ENCODE measurements at places on chromosomes 6 and 20.

GRCh38 chr6:52164319-52165094, 21.7 kb upstream of the IL17A start:
- no peak for DNase-seq

DNA sequence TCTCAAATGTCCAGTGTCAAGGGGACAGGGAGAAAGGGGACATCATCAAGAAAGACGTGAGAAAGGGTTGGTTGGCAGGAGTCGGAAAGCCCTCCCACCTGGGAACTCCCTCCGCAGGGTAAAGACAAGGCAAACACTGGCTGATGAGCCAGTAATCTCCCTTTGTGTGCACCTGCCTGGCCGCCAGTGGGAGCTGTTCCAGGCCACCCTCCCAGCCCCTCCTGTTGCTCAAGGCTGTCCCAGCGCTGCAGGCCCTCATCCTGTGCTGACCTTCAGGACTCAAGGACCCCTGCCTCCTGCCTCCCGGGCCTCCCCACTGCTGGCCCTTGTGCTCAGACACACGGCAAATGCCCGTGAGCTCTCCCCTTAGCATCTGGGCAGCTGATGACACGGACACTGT, 7.4 kb downstream of the FRMD1 start:
- DNase-seq = no peak

DNA sequence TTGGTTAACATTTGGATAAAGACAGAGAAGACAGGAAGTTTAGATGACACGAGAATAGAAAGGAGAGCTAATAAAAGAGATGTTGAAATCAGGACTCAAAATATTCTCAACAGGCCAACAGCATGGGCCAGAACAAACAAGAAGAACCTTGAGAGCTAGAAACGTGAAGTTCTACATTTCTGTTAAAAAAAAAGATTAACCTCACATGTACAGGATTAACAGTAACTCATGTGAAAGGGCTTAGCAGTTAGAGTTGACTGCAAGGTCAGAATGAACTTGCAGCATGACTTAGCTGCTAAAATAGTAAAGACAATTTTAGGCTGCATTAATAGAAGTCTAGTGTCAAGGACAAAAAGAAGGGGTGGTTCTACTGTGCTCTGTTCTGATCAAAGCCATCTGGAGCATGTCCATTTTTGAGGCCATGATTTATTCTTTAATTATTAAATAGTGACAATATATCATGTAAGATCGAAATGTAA, 331.1 kb upstream of the HSF2 start:
- DNase-seq = no peak

GRCh38 chr6:155066921-155067680, 72.0 kb downstream of the TIAM2 start:
- no peak for DNase-seq

GRCh38 chr6:139369068-139369467, 5.4 kb downstream of the CITED2 start:
- DNase-seq = no peak

GRCh38 chr6:516213-516612, 124.7 kb downstream of the IRF4 start:
- no peak for DNase-seq

GRCh38 chr6:96834070-96834469, 3.2 kb downstream of the GPR63 start:
- DNase-seq = no peak

DNA sequence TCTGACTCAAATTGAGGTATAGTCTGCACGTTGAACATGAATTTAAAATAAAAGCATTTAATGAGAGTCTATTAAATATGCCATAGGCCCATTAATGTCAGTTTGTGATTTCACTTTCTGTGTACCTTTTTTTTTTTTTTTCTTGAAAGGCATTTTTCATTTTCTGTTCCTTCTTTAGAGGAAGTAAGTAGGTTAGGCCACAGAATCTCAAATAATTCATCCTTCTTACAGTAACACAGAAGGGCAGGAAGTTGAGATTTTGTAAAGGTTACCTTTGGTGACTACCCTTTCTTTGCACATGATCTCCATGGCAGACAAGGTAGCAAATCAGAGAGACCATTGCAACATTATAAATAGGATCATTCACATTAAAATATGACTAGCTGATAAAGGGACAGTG, 9.6 kb downstream of the L3MBTL3 start:
- DNase-seq = no peak

DNA sequence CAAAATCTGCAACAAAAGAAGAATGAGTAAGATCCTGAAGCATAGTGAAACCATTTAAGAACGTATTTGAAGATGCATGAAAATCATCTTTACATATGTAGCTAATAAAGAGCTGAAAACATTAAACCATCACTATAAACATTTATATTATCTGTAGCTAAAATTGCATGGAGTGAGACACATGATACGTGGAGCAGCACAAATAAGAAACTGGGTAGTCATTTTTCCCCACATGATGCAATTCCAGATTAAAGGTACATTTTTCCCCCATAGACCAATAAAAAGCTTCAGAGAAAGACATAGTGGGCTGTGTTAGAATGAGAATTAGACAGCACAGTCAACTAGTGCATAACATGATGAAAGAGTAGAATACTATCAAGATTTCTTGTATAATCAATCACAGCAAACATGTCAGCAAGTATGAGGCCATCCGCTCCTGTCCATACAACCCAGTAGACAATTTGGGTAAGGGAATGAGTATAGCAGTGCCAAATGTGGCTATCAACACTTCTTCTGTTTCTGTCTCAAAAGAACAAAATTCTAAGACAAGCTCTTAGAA, 67.0 kb downstream of the RSPO3 start:
- no peak for DNase-seq

GRCh38 chr20:35796571-35796970, 24.8 kb downstream of the PHF20 start:
- no peak for DNase-seq

DNA sequence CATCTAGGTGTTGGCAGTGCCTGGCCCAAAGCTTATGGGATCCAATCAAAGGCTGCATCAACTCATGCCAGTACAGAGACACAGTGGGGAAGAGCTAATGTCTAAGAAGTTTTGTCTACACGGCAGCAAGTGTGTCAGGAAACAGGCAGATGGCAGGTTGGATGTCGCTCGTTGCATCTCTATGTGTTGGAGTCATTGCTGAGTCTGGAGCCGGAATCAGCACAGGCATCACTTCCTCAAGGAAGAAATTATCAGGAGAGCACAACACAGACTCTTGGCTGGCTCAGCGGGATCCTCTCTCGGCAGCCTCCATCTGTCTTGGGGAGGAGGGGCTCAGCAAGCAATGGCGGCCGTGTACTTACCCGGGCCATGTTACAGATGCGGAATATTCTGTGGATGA, 467.2 kb upstream of the CHD6 start:
- no peak for DNase-seq

DNA sequence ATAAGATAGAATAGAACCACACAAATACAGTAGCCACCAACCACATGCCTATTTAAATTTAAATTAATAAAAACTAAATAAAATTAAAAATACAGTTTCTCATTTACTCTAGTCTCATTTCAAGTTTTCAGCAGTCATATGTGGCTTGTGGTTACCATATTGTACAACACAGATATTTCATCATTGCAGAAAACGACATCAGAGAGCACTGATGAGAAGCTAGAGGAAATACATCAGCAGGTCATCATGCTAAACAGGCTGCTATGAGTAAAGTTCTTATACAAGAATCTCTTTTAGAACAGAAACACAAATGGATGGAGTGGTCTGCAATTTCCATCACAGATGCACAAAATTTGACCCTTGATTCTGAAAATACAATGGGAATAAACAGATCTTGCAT, 36.6 kb downstream of the TBC1D32 start:
- no peak for DNase-seq

DNA sequence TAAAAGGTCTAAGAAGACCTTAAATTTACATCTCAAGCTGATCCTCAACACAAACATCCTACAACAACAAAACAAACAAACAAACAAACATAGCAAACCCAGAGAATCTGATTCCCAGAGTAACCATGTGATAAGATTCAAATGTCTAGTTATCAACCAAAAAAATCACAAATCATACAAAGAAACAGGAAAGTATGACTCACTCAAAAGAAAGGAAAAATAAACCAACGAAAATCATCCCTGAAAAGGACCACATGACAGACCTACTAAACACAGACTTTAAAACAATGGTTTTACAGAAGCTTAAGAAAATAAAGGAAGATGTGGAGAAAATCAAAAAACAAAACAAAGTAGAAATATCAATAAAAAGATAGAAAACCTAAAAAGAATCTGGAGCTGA, 18.1 kb downstream of the VNN1 start:
- no peak for DNase-seq

- DNase-seq = no peak
Measured at GRCh38 chr20:2149507-2149906, 47.9 kb downstream of the STK35 start.

DNA sequence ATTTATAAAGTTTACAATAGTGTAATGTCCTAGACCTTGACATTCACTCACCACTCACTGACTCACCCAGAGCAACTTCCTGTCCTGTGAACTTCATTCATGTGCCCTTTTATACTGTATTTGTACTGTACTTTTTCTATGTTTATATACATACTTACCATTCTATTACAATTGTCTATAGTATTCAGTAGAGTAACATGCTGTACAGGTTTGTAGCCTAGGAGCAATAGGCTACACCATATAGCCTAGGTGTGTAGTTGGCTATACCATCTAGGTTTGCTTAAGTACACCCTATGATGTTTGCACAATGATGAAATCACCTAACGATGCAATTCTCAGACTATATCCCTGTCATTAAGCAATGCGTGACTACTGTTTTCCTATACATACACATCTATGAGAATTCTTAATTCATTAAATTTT, 17.5 kb downstream of the EDEM2 start:
- DNase-seq = no peak

DNA sequence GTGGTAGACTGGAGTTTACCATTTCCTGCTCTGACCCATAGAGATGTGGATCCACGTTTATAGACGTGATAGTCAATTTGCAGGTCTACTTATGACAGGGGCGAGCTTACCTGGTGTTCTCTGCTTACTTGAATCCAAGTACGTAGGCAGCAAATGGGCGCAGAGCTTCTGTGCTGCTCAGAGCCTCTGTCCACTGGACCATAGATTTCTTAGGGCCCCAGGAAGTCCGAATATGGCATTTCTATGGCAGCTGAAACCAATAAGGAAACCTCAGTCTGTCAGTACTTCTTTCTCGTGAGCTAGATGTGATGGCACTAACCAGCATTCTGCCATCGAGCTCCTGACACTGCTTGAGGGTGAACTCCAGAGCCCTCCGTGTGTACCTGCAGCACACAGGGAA, 19.5 kb upstream of the NPEPL1 start:
- no peak for DNase-seq

DNA sequence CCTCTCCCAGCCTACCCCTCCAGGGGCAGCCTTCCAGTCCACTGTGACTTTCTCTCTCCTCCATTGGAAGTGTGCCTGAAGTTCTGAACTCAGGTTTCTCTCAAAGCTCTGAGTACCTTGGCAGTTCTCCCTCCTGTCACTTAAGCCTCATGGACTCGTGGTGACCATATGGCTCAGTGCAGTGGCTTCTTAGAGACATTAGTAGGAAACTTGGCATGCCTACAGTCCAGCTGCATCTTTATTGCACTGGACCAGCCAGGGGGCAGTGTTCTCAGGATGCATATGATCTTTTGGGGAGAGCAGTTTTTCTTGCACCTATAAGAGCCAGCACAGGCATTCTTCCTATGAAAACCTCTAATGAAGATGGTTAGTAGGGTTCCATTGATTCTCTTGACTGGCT, 47.5 kb upstream of the KCNK16 start:
- DNase-seq = no peak

GRCh38 chr6:30591008-30591407, 19.8 kb downstream of the ABCF1 start:
- no peak for DNase-seq

DNA sequence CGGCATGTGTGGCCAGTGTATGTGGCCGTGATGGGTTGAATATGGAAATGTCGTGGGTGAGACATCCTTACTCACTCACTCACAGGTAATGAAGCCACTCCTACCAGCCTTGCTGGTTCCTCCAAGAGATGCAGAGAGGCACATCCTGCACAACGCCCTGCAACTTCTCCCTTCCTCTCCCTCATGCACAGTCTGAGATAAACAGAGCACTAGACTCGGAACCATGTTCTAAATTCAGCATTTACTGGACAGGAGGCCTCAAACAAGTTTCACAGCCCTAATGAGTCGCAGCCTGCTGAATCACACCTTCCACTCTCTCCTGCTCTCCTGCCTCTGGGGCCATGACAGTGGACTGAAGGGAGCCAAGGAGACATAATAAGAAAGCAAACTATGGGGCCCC, 91.2 kb downstream of the ISM1 start:
- DNase-seq = no peak

DNA sequence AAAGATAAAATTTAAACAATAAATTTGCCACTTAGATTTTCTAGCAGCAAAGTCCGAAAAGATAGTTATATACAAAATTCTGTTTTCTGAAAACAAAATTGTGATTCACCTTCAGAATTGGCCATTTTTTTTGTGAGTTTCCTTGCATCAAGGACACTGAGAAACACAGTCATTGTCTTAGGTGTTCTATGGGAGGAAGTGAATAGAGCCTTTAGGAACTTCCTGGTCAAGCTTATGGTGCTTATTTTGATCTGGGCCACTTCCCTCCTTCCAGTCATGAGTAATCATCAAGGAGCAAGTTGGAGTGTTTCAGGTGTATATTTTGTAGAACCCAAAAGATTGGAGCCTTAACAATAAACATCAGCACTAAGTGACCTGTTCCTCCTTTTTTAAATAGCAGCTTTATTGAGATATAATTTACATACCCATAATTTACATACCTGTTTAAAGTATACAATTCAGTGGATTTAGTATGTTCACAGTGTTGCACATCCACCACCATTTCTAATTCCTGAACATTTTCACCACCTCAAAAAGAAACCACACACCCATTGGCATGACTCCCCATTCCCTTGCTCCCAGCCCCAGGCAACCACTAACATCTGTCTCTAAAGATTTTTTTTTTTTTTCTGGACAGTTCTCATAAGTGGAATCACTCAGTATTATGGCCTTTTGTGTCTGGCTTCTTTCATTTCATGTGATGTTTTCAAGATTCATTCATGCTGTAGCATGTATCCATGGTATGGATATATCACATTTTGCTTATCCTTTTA, 17.6 kb downstream of the TMEM74B start:
- no peak for DNase-seq

DNA sequence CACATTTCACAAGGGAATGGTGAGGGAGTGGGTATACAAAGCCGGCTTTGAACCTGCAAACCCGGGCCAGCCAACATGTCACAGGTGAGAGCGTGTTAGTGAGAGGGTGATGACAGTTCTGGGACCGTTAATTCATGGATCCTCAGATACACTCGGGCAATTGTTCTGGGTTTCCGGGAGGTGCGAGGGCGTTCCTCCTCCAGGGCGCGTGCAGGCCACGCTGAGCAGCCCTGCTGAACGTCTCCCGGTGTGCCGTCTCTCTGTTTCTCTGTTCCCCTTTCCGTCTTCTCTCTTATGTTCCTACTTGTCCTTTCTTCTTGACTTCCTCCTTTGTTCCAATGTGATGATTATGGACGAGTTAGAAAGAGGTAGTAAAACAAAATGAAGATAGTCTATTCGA, 130.0 kb upstream of the GMDS start:
- no peak for DNase-seq

GRCh38 chr20:32823078-32823477, 3.3 kb downstream of the MAPRE1 start:
- DNase-seq = no peak
